ENCODE measurements at places on chromosomes 16 and 17.

- DNase-seq = no peak
Observed at GRCh38 chr17:19987897-19988296, 10.3 kb upstream of the AKAP10 start.

- no peak for DNase-seq
Observed at GRCh38 chr16:84068783-84069462, 26.3 kb upstream of the SLC38A8 start.

GRCh38 chr17:6105649-6106007 is 35.4 kb downstream of the WSCD1 start:
- no peak for DNase-seq

DNA sequence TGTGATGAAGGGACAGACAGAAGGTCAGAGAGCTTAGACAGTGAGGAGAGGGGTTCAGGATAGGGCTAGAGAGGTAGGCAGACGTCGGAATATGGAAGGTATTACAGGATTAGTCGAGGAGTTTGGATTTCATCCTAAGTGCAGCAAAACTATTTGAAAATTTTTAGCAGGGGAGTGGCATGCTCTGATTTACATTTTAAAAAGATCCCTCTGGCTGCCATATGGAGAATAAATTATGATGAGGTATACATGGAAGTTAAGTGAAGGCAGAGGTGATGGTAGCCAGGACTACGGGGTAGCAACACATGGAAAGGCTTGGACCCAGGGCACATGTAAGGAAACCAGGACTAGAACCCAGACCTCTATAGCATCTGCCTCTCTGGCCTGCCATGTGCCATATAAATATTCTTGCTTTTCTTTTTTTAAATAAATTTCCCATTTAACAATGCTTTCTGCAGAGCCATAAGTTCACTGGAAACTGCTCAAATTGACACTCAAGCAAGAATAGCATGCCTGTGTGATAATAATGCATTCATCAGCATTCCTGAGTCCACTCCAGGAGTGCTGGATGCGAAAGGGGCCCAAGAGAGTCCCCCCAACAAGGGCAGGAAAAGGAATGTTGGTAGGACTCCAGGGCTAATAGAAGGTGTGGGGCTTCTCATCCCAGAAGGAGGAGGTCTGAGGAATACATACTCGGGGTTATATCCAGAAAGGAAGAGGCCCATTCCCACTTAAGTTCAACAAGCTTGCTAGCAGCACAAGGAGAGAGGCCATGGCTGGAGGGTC is 78.2 kb downstream of the HLF start:
- no peak for DNase-seq

DNA sequence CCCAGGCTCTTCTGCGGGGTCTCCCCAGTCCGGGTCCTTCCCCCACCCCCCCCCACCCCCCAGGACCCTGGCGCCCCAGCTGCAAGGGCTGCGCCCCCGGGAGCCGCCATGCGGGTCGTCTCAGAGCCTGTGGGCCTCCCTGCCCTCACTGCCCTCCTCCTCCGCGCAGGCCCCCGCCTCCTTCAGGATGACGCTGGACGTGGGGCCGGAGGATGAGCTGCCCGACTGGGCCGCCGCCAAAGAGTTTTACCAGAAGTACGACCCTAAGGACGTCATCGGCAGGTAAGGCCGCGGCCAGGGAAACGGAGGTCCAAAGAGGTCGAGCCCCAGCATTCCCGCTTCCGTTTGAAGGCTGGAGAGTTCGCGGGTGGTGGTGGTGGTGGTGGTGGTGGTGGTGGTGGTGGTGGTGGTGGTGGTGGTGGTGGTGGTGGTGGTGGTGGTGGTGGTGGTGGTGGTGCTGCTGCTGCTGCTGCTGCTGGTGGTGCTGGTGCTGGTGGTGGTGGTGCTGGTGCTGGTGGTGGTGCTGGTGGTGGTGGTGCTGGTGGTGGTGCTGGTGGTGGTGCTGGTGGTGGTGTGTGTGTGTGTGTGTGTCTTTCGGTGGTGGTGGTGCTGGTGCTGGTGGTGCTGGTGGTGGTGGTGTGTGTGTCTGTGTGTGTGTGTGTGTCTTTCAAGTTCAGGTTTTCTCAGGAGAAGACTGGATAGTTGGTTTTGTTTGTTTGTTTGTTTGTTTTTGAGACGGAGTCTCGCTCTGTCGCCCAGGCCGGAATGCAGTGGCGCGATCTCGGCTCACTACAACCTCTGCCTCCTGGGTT is 615 bp downstream of the PHKG2 start:
- DNase-seq = no peak

DNA sequence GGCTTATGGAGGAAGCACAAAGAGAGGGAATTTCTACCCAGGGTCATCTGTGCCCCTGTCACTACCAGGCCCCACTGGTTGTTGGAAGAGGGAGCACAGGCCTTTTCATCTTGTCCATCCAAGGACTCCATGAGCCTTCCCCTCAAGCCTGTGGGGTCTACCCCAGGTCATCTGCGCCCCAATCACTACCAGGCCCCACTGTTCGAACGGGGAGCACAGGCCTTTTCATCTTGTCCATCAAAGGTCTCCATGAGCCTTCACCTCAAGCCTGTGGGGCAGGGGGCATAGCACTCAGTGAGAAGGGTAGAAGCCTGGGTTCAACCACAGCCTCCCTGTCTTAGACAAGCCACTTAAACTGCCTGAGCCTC is 101.5 kb upstream of the CDH5 start:
- no peak for DNase-seq

DNA sequence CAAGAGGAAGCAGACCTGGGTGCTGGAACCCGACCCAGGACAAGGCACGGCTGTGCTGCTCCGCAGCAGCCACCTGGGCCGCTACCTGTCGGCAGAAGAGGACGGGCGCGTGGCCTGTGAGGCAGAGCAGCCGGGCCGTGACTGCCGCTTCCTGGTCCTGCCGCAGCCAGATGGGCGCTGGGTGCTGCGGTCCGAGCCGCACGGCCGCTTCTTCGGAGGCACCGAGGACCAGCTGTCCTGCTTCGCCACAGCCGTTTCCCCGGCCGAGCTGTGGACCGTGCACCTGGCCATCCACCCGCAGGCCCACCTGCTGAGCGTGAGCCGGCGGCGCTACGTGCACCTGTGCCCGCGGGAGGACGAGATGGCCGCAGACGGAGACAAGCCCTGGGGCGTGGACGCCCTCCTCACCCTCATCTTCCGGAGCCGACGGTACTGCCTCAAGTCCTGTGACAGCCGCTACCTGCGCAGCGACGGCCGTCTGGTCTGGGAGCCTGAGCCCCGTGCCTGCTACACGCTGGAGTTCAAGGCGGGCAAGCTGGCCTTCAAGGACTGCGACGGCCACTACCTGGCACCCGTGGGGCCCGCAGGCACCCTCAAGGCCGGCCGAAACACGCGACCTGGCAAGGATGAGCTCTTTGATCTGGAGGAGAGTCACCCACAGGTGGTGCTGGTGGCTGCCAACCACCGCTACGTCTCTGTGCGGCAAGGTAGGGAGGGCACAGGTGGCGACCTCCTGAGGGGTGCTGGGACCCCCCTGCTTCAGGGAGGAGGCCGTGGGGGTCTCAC is 667 bp downstream of the FSCN2 start:
- DNase-seq = no peak

DNA sequence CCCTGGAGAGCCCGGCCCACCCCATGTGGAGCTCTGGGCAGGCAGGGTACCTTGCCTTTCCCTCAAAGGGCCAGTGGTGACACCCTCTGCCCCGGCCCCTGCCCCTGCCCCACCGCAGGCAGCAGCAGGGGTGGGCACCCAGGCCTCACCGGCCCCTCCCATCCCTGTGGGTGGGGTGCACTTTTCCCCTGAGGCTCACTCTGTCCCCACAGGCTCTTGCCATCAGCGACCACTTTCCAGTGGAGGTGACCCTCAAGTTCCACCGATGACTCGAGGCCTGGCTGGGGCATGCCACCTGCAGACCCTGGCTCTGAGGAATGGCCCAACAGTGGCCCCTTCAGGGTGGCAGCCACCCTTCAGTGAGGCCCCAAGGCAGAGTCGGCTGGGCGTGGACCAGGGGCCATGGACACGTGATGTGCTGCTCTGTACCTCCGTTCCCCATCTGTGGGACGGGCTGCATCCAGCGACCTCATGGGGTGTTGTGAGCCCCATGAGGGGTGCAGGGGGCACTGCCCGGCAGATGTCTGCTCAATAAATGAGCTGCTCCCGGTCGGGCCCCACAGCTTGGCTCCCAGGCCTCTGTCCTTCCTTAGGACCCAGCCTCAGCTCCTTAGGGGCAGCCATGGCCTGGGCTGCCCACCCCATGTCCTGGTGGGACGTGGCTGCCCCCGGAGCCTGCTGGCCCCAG is 2.0 kb downstream of the DNASE1L2 start:
- no peak for DNase-seq

- DNase-seq = no peak
Observed at GRCh38 chr17:67759355-67760171, 41.8 kb downstream of the NOL11 start.

DNA sequence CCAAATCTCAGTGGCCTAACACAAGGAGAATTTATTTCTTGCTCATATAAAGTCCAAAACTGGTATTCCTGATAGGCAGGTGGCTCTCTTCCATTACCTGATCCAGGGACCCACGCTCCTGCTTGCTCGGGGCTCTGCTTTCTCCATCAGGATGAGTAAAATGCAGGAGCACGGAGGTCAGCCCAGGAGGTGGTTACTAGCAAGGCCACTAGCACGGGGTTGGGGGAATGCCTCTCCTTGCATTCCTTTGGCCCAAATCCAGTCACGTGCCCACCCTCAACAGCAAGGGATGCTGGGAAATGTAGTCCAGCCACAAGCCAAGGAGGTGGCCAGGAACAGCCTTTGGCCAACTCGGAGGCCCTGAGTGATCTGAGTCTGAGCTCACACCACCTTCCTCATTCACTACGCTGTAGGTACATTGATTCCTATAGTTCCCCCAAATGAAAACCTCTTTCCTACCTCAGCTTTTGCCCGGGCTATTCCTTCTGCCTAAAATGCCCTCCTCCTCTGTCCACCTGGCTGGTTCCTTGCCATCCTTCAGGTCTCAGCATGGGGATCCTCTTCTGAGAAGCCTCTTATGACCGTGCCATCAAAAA is 38.3 kb upstream of the HAPSTR1 start:
- no peak for DNase-seq

- no peak for DNase-seq
Observed at GRCh38 chr16:11752856-11753255, 10.2 kb upstream of the TXNDC11 start.

DNA sequence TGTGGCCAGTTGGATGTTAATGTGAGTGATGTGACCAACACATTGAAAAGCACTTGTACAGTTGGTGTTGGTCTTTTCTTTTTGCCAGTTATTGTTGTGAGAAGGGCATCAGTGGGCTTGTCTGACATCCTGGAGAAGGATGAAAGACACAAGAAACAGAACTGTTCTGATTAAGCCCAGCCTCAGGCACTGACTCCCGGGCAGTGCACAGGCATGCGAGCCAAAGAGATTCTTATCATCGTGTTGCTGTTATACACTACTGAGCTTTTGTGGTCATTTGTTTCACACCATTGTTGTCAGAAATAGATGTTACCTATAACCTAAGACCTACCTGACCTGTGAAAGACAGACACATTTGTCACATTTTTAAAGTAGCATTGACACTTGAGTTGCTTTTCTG is 236.8 kb upstream of the CA10 start:
- DNase-seq = no peak

- DNase-seq = no peak
Observed at GRCh38 chr16:10269632-10270031, 87.4 kb upstream of the GRIN2A start.

- peak; percentile 36 for DNase-seq
Observed at GRCh38 chr17:48543854-48544348, 1.0 kb downstream of the HOXB2 start.

DNA sequence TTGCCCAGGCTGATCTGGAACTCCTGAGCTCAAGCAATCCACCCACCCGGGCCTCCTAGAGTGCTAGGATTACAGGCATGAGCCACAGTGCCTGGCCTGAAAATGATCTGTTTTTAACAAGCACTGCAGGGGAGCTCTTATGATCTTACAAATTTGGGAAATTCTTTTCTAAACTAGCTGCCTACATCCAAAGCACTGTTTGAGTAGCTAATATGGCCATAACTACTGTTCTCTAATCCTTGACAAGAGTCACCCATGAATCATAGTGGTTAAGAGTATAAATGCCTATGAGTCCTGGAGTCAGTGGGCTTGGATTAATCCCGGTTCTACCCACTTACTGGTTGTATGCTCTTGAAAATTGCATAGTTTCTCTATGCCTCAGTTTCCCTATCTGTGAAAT is 1.4 kb upstream of the CPPED1 start:
- no peak for DNase-seq

GRCh38 chr16:2963723-2964474 is at the start of gene KREMEN2:
Gene KREMEN2, plus strand, starts transcription at chr16:2964275. Its CDS starts 246 bp downstream, at chr16:2964521.
- no peak for DNase-seq

DNA sequence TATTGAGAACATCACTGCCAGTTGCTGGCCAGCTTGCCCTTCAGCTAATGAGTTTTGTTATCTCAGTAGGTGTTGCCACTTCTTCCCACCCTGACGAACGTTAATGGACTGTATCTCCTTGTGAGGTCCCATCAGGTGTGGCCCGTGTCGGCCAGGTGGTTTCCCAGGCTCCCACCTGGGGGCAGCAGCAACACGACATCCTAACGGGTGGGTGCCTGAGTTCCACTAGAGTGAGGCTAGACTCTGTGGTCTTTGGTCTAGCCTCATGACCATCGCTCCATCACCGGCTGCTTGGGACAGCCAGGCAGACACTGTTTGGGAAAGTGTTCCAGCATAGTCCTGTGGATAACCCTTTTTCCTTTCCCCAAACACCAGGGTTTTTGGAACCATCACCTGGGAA is 45.6 kb upstream of the LCMT1 start:
- DNase-seq = no peak

DNA sequence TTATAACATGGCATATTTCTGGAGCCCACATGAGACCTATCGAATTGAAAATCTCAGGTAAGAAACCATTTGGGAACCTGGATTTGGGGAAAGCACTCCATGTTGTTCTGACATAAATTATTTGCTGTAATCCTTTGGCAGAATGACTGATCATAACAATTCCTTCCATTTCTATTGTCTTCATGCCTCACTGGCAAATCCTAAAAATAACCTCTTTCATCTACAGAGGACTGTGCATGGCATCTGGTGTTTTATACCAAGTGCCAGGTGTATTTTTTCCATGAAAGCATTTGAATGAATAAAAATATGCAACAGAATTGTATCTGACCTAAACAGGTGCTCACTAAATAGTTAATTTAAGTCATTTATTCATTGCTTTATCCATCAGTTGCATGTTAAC is 33.7 kb upstream of the COQ7 start:
- no peak for DNase-seq

GRCh38 chr17:81090361-81091136 is 55.6 kb downstream of the BAIAP2 start:
- DNase-seq = no peak
